ENCODE measurements at places on chromosomes 2 and 18.

DNA sequence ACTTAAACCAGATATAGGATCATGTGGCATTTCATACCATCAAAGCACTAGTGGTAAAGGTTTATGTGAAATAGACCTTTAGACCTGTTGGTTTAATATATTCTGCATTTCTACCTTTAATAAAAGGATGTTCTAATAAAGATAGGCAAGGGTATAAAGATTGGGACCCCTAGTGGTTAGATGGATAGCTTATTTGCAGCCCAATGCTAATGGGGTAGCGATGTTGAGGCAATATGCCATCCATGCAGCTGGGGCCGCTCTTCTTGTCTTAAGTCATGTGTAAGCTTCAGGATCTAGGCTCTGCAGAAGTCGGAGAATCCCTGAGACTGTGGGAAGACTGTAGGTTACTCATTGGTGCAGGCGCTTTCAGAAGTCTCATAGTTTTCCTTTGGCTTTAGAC, 114.9 kb downstream of the ICOS start:
- DNase-seq: no peak

- no peak for DNase-seq
Measured at GRCh38 chr2:24115057-24115456, 8.1 kb downstream of the PFN4 start.

- DNase-seq: no peak
Measured at GRCh38 chr2:309954-310510, 22.1 kb upstream of the ALKAL2 start.

- peak; percentile 8 for DNase-seq
Measured at GRCh38 chr2:105321875-105322646, 7.5 kb downstream of the TGFBRAP1 start.

- no peak for DNase-seq
Measured at GRCh38 chr2:138515092-138515491, 13.5 kb downstream of the SPOPL start.

GRCh38 chr18:12998332-12999060, 7.3 kb downstream of the CEP192 start:
- no peak for DNase-seq

GRCh38 chr2:177784745-177785067, 287.9 kb downstream of the PDE11A start:
- DNase-seq: no peak

- DNase-seq: no peak
Measured at GRCh38 chr2:215883799-215884198, 129.6 kb downstream of the MREG start.

GRCh38 chr2:102041351-102041750, 49.6 kb downstream of the IL1R2 start:
- peak; percentile 95 for DNase-seq

GRCh38 chr2:212811036-212811805, 272.6 kb upstream of the ERBB4 start:
- DNase-seq: peak; percentile 38

- peak; percentile 91 for DNase-seq
Measured at GRCh38 chr18:32956591-32957315, 183.9 kb upstream of the KLHL14 start.

DNA sequence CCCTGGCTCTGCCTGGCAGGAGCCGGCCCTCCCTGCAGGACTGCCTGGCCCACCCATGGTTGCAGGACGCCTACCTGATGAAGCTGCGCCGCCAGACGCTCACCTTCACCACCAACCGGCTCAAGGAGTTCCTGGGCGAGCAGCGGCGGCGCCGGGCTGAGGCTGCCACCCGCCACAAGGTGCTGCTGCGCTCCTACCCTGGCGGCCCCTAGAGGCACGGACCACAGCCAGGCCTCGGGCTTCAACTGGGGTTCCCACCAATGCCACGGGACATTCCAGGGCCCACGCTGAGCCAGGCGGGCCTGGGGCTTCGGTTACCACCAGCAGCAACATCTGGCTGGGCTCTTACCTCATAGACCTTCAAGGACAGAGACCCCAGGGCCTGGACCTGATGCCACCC, 6.1 kb upstream of the GMPPA start:
- no peak for DNase-seq

- DNase-seq: peak; percentile 72
Measured at GRCh38 chr2:156486147-156486546, 50.0 kb downstream of the GPD2 start.

- peak; percentile 51 for DNase-seq
Measured at GRCh38 chr2:183248866-183249567, 124.8 kb downstream of the NUP35 start.

- no peak for DNase-seq
Measured at GRCh38 chr18:30957066-30957465, 85.5 kb downstream of the DSC3 start.
